ENCODE measurements at places on chromosomes 12 and 14. TPM values are rescaled to one million over a fixed set of nuclear protein-coding genes. Genes with fewer than 3 reads are reported as not detected.

DNA sequence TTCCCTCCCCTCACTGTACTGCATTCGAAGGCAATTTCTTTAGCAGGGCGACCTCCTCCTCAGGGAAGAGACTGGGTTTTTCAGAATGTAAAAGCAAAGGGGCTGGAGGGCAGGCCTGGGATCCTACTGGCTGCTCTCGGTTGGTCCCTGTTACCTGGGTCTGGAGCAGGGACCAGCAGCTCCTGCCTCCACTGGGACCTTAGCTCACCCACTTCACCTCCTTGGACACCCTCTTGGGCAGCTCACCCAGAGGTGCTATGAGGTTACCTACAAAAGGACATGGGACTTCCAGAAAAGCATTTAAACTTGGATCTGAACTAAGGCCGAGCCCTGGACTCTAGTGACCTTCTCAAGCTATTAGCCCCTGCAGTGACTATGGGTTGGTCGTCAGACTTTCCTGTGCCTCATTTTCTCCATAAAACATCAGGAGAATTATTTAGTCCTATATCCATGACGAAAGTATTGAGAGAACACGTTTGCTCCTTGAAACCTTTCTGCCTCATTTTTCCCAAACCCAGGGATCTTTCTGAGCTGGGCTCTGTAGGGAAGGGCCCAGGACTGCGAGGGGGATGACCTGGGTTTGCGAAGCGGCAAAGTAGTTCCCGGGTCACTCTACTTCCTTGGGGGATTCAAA lies 65.0 kb downstream of the FBXL14 start:
- DNase-seq: no peak
- H3K4me1 ChIP-seq: peaks cover 25% of the 10 kb centered on the region
- H3K27me3 ChIP-seq: peaks cover 47% of the 10 kb centered on the region
- H3K27ac ChIP-seq: no peak overlapping the region

The CABP1 gene
- 0.24 TPM for total RNA-seq

- peaks cover 15% of the 10 kb centered on the region for H3K27me3 ChIP-seq
- H3K27ac ChIP-seq: no peak overlapping the region
- no peaks in the 10 kb centered on the region for H3K36me3 ChIP-seq
- no peak overlapping the region for H3K4me3 ChIP-seq
- no peak for DNase-seq
Measured at GRCh38 chr12:3454780-3455179, 36.2 kb upstream of the PRMT8 start.

The GDF3 gene
- total RNA-seq: not detected

DNA sequence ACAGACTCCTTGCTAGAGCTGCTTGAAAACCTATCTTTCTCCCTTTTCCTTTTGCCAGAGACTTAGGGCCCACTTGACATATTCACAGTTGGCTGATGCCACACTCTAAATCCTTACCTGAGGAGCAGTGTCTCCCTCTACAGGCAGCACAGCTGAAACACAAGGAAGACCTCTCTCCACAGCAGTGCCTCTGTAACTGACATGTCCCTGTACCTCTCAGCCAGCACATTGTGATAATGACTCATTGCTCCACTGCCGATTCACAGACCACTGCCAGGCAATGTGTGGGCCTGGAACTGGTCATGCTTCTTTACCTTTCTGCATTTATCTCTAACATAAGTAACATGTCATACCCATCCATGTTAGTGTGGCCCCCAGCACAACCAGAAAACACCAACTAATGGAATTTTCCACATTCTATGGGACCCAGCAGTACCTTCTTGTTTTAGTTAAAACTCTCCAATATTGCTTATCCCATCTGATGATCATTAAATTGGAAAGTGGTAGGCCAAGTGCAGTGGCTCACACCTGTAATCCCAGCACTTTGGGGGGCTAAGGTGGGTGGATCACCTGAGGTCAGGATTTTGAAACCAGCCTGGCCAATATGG lies 56.5 kb downstream of the GTF2A1 start:
- H3K4me1 ChIP-seq: peaks cover 2% of the 10 kb centered on the region
- H3K36me3 ChIP-seq: no peaks in the 10 kb centered on the region
- H3K4me3 ChIP-seq: no peak overlapping the region
- no peak for DNase-seq
- no peak overlapping the region for H3K27ac ChIP-seq

GRCh38 chr12:56571121-56571520 lies 49.5 kb downstream of the RBMS2 start:
- H3K27me3 ChIP-seq: no peaks in the 10 kb centered on the region
- peaks cover 9% of the 10 kb centered on the region for H3K4me1 ChIP-seq
- no peak overlapping the region for H3K27ac ChIP-seq
- H3K4me3 ChIP-seq: no peak overlapping the region
- H3K36me3 ChIP-seq: no peaks in the 10 kb centered on the region

DNA sequence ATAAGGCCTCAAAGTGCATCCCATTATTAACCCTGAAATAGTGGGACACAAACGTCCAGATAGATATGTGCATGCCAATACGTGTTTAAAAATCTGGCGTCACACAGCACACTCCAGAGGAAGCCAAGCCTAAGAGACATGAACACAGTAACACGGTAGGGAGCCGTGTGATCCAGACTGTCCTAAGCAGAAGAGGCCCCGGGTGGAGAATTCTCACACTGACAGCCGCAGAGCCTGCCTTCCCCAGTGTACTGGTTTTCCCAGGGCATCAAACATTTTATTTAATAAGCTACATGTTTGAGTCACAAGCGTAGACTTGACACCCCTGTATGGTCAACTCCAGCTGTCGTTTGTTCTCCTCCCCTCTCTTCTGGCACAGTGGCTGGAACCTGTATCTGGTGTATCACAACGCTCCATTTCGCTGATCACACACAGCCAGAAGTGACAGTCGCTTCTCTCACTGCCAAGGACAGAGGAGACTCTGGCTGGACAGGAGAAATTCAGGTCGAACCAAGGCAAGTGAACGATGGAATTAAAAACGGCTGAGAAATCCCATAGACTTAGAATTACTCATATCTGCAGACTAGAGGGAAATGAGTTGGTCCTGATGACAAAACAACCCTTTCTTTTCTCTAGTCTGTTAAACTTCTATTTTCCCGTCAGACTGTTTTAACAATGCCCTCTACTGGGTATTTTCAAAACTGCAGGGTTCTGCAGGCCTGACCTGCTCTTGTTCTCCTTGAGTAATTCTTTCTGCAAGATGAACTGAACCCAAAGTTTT lies 359.9 kb downstream of the RGS6 start:
- H3K27ac ChIP-seq: no peak overlapping the region
- no peak for DNase-seq
- no peaks in the 10 kb centered on the region for H3K36me3 ChIP-seq

GRCh38 chr12:115947696-115948062 lies 329.8 kb downstream of the MED13L start:
- H3K4me1 ChIP-seq: no peaks in the 10 kb centered on the region
- H3K27ac ChIP-seq: no peak overlapping the region
- no peak overlapping the region for H3K4me3 ChIP-seq
